ENCODE measurements at places on chromosomes 5 and 9.

- DNase-seq, result peak; percentile 83
Measured at GRCh38 chr5:61162010-61162831, at the start of gene SMIM15. TSS of gene SMIM15 (minus strand) at chr5:61162468. CDS start at chr5:61160171, 2,297 bp downstream.

GRCh38 chr5:141637767-141638419 lies 1.1 kb downstream of the RELL2 start:
- DNase-seq, result peak; percentile 47

- DNase-seq, result no peak
Measured at GRCh38 chr5:390623-391491, 52.1 kb upstream of the EXOC3 start.

DNA sequence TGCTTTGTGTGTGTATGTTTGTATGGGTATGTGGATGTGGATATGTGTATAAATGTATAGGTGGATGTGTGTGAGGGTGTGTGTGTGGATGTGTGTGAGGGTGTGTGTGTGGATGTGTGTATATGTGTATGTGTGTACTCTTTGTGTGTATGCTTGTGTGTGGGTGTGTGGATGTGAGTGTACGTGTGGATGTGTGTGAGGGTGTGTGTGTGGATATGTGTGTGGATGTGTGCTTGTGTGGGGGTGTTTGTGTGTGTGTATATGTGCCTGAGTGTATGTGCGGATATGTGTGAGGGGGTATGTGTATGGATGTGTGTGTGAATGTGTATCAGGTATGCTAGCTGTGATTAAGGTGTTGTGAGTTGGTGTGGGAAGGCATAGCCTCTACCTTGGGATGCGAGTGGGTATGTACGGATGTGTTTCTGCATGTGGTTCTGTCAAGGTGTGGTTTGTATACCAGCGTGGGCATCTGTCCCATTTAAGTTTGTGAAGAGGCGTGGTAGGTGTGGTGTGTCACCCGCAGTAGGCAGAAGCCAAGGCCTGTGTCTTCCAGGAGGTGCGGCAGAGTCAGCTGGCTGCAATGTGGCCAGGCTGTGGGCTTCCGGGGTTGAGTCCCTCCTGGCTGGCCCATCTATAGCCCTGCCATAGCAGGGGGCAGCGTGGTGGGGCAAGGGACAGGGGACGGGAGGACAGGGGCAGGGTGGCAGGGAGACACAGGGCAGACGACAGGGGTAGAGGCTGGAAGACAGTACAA lies 155.8 kb downstream of the DAB2IP start:
- DNase-seq, result no peak

GRCh38 chr9:106860721-106861639 lies 2.0 kb upstream of the ZNF462 start:
- peak; percentile 56 for DNase-seq

GRCh38 chr5:170532935-170533334 lies 29.1 kb downstream of the KCNIP1 start:
- no peak for DNase-seq

DNA sequence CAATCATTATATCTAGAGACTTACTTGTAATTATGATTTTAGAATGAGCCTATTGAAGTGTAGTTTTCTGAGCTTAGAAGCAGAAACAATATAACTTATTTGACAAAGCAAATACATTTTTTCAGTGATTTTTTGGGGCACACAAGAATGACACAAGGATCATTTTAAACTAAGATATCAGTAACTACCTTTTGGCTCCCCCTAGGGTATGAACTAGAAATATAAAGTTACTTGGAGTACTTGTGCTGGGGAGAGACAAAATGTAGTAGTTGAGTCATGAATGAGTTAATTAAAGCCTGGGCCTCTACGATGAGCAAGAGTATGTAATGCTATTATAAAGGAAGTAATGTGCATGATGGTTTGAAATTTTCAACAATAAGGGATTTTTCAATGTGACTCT lies 1244.1 kb upstream of the ACO1 start:
- DNase-seq, result no peak

DNA sequence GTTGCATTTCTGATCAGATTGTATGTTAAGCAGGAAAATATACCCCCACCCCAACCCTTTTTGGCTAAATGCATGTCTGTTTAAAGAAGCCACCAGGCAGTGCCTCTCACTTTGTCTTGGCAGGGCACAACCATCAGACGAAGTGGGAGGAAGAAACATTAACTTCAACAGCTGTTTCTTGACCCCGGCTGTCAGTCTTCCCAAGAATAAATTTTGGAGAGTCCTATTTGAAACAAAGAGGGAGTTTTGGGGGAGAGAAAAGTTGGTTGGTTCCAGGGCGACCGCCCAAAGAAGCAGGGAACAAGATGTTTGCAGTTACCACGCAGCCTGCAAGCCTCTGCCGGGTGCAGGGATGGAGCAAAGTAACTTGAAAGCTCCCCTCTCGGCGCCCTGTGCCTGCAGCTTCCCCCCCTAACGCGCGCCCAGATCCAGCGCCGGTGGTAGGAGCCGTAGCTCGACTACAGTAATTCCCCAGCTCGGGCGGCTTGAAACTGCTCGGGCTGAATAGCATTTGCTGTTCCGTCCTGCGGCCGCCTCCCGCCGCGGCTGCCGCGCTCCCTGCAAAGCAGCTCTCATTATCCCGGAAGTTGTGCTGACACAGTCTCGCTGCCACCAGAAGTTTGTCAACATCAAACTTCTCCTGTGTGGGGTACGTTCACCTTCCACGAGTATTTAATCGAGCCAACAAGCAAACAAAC lies 100.7 kb upstream of the SSBP2 start:
- peak; percentile 99 for DNase-seq

- peak; percentile 15 for DNase-seq
Measured at GRCh38 chr5:116032094-116032517, at the start of gene ARL14EPL. TSS of gene ARL14EPL (plus strand) at chr5:116032472. CDS start at chr5:116051466, 18,994 bp downstream.

DNA sequence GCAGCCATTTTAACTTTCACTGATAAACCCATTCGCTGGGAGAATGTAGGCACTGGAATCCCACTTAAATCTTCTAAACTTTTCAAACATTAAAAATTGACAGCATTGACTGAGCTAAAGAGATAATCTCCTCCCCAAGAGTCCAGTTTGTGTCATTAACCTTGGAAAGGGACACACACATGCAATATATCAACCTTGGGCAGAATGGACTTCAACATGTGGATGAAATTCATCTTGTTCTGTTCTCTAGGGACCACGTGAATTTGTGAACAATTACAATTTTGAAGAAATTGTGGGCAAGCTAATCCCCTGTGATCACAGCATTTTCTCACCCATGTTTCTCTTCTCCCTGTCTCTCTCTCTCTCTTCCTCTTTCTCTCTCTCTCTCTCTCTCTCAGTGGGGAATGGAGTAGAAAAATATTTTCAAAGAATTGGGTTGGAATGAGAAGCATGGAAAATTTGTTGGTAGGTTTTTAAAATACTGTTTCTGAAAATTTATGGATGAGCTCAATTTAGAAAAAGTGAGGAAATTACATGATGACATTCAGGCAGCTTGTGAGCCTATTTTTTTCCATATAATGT lies 553.7 kb downstream of the EBF1 start:
- DNase-seq, result no peak
